CD4-positive, alpha-beta T cell treated with Interleukin-17A for 4 hours (primary cell): ENCODE measurements at places on chromosomes 3 and 15.

DNA sequence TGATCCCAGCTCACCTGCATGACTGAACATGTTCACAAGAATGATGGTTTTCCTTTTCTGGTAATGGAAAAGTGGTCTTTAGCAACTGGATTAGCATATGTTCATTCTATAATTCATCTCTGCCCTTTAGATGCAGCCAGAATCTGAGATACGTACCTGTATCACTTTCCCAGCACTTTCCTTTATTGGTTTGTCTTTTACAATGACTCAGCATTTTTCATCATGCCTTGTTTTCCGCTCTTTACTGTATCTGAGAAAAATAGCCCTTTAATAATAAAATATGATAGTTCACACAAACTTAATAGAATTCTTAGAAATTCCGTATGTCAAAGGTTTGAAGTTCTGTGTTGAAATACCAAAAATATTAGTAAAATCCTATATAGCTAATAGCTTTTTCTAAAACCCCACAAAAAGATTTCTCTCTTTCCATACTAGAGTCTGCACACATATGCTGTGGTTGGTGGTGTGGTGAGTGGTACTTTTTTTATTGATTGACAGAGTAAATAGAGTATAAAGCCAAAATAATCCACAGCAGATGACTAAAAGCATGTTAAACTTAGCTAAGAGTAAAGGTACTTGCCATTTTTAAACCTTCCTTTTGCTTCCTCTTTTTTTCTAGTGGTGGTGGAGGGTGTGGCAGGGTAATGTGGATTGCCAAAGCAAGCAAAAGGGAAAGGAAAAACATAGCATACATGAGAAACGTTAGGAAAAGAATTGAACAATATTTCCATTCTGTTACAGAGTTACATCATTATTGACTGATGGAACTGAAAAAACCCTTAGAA, 328.9 kb upstream of the RBMS3 start:
- no peak for DNase-seq

GRCh38 chr3:150495563-150496168, 50.6 kb downstream of the SERP1 start:
- DNase-seq = peak; percentile 16

DNA sequence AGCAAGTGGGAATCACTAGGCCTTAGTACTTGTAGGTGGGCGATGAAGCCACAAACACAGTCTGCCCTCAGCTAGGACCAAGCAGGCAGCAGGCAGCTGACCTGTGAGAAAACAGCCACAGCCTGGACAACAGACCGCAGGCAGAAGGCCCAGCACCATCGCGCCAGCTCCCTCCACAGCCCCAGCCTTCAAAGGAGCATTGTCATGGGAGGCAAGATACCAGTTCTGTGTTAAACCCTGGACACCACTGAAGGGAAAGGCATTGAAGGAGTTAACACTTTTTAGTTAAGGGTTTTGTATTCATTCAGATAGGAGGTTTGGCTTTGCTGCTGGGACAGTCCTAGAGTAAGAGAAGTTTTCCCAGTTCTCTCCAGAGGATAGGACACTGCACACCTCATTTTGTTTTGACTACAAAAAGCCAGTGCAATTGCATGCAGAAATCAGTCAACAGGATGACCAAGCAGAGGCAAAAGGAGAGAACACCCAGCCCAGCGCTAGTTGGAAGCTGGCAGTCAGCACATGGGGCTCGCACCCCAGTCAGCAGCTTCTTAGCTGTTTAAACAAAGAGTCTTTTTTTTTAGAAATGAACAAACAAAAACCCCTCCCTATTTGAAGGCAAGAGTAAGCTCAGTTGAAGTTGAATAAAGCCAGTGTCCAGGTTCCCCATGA, 286.1 kb upstream of the TPM1 start:
- no peak for DNase-seq

DNA sequence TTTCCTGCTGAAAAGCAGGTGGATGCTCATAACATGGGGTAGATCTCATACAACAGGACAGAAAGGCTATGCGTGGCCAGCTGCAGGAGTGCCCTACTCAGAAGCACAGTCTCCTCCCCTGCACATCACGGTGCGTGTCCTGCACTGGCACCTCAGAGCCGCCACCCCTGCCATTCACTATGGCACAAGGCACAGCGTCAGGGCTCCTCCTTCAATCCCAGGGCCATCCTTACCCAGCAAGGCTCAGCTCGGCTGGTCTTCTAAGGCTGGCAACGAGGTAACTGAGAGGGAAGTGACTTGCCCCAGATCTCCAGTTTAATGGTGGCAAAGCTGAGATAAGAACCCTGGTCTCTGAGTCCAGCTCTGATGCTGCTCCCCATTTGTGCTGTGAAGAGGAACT, 97.1 kb downstream of the CPN2 start:
- DNase-seq = no peak

- no peak for DNase-seq
Measured at GRCh38 chr15:23853286-23853685, 166.2 kb upstream of the NDN start.

- DNase-seq = no peak
Measured at GRCh38 chr15:48777645-48778330, 33.1 kb downstream of the CEP152 start.

DNA sequence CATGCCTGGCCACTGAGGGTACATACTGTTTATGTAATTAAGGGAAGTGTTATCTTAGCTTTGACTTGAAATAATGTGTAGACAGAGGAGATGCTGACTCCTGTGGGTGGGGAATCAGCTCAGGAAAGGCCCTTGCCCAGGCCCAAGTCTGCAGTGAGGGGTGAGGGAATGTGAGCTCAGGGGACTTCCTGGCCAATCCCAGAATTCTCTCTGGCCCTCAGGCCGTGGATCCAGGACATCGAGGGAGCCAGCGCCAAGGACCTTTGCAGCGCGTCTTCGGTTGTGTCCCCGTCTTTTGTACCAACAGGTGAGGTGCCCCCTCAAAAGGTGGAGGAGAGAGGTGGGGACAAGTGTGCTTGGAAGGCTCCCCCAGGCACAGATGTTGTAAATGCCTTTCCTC, 6.4 kb downstream of the CIB1 start:
- DNase-seq = no peak

DNA sequence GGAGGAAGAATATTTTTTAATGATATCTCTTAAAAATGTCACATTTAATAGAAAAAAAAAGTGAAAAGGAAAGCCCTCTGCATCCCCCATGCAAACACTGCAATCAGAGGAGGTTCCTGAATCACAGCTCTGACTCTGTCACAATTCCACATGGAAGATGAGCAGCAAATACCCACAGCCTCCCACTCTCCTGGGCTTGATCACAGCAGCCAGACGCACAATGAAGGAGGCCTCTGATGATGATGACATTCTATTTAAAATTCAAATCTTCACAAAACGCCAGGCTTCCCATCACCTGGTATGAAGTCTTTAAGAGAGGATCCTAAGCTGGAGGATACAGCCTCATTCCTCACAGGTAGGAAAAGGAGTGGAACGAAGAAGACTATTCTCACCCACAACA, 9.1 kb upstream of the DIS3L start:
- DNase-seq = no peak

GRCh38 chr3:124552224-124552623, 178.0 kb upstream of the UMPS start:
- no peak for DNase-seq

- DNase-seq = no peak
Measured at GRCh38 chr3:159775372-159775961, 213.2 kb upstream of the IL12A start.

DNA sequence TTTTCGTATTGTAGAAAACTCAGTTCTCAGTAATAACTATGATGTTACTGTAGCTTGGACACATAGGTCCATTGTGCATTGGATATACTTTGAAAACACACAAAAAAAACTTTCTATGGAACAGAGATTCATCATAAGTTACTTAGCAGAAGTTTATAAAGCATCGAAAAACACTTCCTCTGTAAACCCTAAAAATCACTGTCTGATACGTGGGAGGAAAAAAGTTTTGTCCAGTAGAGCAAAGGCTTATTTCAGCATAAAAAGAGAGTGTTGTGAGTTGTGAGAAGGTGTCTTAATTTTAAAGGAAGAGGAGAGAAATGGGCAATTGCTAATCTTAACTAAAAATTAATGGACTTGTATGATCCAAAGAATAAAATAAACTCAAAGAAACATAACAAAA, 64.8 kb downstream of the OSTN start:
- DNase-seq = no peak

GRCh38 chr3:157914882-157915281, 191.3 kb downstream of the SHOX2 start:
- no peak for DNase-seq

GRCh38 chr15:40355976-40356585, 1.9 kb upstream of the DISP2 start:
- DNase-seq = no peak

DNA sequence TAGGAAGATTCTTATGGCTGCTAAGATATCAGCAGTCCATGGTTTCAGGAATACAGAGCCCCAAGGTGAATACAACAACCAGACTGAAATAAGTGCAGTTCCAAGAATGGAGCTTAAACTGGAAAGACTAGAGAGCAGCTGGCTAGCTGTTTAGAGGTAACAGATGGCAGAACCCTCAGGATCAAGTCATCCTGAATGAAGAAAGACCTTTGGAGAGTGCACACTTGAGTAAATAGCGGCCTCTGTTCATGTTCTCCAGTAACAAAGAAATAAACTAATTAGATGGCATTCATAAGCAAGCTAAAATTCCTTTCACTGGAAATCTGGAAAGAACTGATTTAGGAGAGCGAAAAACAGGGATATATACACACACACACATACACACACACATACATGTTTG, 968.4 kb downstream of the FHIT start:
- DNase-seq = no peak

- DNase-seq = no peak
Measured at GRCh38 chr15:27463525-27464088, 492.6 kb downstream of the GABRG3 start.

- DNase-seq = no peak
Measured at GRCh38 chr3:149366941-149367840, 10.3 kb downstream of the TM4SF1 start.

- no peak for DNase-seq
Measured at GRCh38 chr3:39344746-39345344, 15.3 kb downstream of the CCR8 start.

GRCh38 chr15:75182187-75183131, 19.2 kb upstream of the C15orf39 start:
- DNase-seq = no peak

- no peak for DNase-seq
Measured at GRCh38 chr15:94844198-94844537, 612.8 kb downstream of the MCTP2 start.

GRCh38 chr3:87200060-87200647, 27.0 kb upstream of the CHMP2B start:
- no peak for DNase-seq

- DNase-seq = no peak
Measured at GRCh38 chr3:26655231-26655630, 32.7 kb downstream of the LRRC3B start.

DNA sequence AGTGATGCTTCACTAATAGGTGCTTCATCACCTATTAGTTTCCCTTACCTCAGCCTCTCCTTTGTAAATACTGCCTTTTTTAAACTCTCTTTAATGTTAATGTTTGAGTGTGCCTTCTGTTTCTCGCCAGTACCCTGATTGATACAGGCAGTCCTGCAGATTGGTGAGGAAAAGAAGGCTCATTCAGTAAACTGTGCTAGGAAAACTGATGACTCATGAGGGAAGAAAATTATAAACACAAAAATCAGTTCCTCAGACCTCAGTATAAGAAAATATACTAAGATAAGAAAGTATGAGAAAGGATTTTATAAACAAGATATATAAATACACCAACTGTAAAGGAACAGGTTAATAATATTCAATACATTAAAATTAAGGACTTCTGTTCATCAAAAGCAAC, 54.8 kb upstream of the OXTR start:
- DNase-seq = no peak

DNA sequence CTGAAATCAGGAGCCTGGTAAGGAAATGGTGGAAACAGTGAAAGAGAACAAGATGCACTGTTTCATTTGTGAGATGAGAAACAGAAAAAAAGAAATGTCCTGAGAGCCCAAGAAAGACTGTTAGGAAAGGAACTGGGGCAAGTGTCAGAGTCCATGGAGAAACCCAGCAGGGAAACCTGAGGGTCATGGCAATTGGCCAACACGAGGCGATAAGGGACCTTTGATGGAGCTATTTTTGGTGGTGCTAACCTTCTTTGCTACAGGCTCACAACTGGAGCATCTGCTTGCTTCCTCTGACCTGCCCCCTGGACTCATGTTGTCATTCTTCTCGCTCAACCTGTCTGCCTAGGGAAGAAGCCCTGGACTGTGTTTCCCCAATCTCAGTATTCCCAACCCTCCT, 4.2 kb upstream of the TMEM41A start:
- no peak for DNase-seq

- DNase-seq = no peak
Measured at GRCh38 chr3:180294282-180295027, 257.7 kb upstream of the PEX5L start.

DNA sequence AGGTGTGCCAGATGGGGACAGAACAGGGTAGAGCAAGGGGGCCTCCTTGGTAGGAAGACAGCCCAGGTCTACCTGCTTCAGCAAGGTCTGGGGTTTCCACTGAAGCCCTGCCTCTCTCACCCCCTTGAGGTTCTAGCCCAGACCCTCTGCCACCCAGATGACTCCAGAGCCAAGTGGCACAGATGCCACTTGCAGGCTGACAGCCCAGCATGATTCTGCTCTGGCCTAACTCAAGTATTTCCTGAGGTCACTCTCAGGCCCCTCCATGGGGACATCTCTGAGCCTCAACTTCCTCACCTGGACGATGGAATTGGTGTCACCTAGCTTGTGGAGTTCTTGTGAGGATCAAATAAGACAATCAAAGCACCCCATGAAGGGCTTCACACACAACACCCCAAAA, 23.9 kb downstream of the PLXNB1 start:
- no peak for DNase-seq

DNA sequence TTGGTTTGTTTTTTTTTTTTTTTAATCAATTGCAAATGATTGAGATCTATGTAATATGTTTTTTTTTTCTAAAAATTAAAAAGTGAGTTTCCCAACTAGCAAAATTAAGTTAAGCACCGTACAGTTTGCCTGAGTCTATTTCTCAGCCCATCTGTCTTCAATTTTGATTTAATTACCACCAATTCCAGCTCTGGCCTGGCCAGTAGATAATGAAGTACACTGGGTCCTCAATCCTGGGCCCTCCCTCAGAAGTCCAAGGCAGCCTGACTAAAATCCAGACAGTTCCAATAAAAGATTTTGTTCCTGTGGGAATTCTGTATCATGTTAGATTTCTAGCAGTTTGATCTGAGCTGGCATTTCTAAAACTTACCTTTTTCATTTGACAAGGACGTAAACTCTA, 887.2 kb downstream of the NAALADL2 start:
- DNase-seq = no peak
